Heart right ventricle (tissue), 16 donors: ENCODE measurements at places on chromosomes 1 and 21. TPM values are rescaled to one million over a fixed set of nuclear protein-coding genes. Genes with fewer than 3 reads are reported as not detected.

DNA sequence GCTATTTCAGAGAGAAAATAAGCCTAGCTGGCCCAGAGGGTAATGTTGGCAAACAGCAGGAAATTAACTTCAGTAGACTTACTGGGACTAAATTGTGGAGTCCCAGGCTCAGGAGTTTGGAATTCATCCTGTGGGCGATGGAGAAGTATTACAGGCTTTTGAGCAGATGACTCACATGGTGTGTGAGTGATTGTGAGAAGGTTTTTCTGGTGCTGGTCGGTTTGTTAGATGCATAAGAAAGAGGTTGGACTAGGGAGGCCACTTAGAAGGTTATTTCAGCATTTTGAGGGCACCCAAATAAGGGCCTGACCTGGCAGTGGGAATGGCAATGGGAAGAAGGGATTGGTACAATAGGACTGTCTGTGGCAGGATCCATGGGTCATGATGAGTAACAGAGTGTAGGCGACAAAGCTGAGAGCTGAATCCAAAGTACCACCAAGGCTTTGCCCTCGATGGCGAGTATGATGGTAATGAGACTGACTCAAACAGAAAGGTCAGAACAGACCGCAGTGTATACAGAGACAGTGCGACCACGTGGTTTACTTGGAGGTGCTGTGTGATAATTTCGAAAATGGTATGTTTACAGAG is 69.2 kb upstream of the KIF26B start:
- H3K36me3 ChIP-seq: peaks cover 4% of the 10 kb centered on the region
- no peak overlapping the region for H3K27ac ChIP-seq

DNA sequence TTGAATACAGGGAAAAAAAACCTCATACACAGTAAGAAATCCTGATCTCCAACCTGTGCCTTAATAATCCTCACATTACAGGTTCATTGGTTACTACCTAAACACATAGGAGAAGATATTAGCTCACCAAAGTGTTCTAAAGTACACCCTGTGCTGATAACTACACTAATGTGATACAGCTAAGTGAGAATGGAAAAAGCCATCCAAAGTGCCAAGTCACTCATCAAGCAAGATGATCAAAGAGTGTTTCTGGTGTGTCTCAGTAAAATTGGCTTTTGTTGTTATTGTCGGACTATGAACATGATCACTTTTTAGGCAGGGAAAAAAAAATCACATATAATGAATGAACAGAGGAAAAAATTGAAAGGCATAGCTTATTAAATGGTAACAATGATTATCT is 31.4 kb downstream of the EPS15 start:
- H3K27ac ChIP-seq: no peak overlapping the region
- no peak for DNase-seq
- H3K27me3 ChIP-seq: no peaks in the 10 kb centered on the region
- no peaks in the 10 kb centered on the region for H3K4me1 ChIP-seq
- no peaks in the 10 kb centered on the region for H3K36me3 ChIP-seq
- H3K4me3 ChIP-seq: no peak overlapping the region

PCP4 gene
- 3.0 TPM for total RNA-seq

GBP4 gene
- 6.2 TPM for total RNA-seq

NDUFS5 gene
- total RNA-seq: 638 TPM

PLXNA2 gene
- total RNA-seq: 15.7 TPM

HUNK gene
- total RNA-seq: 0.04 TPM

S100B gene
- 2.3 TPM for total RNA-seq
